ENCODE measurements at places on chromosomes 6 and 20.

- DNase-seq: no peak
Observed at GRCh38 chr20:54228841-54229240, 21.0 kb downstream of the PFDN4 start.

GRCh38 chr6:66232890-66233289 lies 525.9 kb upstream of the EYS start:
- DNase-seq: no peak

DNA sequence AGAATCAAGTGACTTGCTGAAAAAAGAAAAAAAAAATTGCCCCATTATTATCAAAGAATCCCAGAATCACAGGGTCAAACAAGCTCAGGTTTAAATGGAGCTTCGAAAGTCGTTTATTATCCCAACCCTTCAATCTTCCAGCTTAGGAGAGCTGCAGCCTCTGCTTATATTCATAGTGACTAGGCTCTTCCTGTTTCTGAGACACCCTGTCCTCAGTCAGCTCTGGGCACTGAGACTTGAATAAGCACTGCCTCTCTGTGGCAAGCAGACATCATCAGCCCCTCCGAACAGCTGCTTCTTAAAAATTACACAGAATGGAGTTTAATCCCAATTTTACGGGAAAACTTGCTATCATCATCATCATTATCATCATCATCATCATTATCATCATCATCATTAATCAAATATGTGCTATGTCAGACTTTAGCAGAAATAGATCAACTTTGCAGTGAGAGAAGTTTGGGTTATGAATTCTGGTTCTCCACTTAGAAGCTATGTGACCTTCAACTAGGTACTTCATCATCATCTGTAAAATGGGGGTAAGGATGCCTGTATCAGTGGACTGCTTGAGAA lies 614.0 kb upstream of the SYNCRIP start:
- no peak for DNase-seq

GRCh38 chr6:27049863-27050781 lies 197.4 kb upstream of the PRSS16 start:
- DNase-seq: no peak

DNA sequence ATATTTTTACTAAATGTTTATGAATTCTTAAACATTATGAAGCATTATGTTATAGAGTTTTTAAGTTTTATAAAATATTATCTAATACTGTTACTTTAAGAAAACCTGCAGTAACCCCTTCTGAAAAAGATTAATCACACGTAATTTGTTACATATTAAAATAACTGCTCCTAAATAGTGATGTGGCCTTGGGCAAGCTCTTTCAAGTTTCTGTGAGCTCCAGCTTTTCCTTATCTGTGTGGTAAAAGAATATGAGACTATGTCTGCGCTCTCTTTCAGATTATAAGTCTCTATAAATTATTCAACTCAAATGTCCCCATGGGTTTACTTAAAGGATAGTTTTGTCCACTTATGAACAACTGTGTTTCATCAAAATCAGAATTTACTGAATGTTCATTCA lies 31.9 kb downstream of the HLA-DMB start:
- DNase-seq: no peak

DNA sequence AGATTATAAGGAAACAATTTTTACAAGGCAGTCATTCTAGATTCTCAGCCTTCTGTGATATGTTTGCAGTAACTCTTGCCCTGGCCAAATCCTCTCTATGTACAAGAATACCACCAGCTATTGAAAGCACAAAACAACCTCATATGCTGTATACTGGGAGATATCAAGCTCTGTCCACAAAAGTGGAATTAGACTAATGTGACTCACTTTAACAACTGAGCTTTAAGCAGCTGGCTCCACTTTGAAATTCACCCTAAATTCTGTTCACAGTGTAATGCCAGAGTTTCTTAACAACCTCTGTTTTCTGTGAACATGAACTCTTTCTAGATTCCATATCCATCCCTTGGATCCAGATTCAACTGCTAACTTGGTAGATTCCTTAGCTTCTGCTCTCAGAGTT lies 47.6 kb downstream of the CHD6 start:
- DNase-seq: no peak

- DNase-seq: no peak
Observed at GRCh38 chr6:28558629-28559028, 32.9 kb downstream of the GPX5 start.

GRCh38 chr6:126665551-126665950 lies 325.6 kb downstream of the CENPW start:
- no peak for DNase-seq

DNA sequence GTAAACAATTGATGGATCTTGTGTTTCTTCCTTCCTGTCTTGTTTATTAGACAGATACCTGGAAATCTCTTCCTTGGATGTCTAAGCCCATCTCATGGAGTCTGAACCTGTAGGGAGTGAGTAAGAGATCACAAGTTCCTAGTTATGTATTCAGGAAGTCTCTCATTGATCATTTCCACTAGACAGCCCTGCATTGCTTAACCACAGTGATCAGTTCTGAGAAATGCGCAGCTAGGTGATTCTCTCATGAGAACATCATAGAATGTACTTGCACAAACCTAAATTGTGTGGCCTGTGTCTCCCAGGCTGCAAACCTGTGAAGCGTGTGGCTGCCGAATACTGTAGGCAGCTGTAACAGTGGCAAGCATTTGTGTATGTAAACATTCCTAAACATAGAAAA lies 39.1 kb downstream of the FAM120B start:
- DNase-seq: no peak

DNA sequence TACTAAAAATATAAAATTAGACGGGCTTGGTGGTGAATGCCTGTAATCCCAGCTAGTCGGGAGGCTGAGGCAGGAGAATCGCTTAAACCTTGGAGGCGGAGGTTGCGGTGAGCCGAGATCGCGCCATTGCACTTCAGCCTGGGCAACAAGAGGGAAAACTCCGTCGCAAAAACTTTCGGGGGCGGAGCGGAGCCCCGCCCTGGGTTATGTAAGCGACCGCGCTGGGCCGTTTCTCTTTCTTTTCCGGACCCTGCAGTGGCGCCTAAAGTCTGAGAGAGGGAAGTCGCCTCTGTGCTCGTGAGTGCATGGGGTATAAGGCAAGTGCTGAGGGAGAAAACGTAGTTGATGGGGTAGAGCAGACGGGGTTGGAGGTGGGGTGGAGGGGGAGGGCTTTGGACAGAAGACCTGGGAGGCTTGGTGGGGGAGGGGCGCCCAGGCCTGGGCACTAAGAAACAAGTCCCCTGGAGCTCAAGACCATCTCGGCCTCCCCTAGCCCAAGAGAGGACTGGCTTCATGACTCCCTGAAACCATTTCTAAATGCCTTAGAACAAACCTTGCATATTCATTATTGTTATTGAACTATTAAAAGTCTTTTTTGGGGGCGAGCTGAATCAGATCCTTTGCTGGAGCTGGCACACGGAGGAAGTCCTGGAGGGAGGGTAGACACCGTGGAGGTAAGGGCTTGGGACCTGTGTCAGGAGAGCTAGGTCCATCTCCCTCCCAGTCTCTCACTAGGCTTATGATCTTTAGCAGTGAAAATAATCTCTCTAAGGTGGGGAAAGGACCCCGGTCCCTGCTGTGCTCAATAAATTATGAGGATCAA lies 2.7 kb upstream of the MICA start:
- DNase-seq: peak; percentile 50

GRCh38 chr20:61534346-61534745 lies 282.3 kb downstream of the CDH4 start:
- DNase-seq: no peak

DNA sequence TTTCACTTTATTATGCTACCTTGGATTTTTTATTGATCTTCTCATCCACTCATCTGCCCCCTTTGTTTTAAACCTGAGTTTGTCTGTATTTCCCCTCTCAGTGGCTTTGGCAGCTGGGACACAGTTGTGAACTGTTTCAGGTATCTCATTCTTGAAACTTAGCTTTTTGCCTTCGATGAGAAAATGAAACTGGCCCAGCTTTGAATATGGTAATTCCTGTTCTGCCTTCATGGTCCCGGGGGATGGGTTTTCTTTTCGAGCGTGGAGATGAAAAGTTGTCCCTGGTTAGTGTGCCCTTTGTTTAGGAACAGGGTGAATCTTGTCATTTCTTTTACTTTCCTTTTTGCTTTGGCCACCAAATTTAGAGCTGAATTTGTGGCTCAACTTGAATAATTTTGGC lies 25.6 kb downstream of the DHX35 start:
- no peak for DNase-seq

- DNase-seq: no peak
Observed at GRCh38 chr6:166802401-166802800, 153.9 kb downstream of the RNASET2 start.

DNA sequence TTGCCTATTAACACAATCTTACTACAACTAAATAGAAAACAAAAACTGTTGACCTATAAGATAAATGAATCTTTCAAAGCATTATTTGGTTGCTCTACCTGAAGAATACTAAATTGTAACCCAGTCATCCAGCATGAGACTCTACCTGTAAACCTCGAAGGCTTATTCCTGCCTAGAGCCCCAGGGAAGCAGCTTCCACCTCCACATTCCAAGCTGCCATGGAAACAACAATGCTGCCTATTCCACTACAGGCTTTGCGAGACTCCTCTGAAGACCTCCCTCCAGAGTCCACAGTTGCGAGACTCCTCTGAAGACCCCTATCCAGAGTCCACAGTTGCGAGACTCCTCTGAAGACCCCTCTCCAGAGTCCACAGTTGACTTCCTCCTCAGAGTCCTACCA lies 15.7 kb downstream of the GMDS start:
- DNase-seq: no peak

DNA sequence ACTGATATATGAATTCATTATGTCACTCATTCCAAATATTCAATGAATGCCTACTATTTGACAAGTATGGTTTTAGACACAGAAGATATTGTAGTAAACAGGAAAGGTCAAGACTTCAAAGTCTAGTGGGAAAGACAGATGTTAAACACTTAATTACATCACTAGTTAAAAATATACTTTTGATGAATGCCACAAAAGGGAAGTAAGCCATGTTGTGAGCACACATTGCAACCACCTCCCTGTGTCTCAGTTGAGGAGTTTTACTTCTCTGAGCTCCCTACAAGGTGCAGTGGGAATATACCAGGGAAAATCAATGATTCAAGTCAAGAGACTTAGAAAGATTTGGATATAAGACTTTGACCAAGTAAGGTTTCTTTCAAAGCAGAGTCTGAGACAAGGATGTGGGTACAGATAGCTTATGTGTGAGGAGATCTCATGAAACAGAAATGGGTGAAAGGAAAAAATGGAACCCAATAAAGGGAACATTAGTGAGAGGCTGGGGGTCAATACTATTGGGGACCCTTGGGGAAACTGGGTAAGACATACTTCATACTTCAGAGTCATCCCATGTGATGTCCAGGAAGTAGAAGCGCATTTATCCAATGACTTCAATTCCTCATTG lies 503.7 kb downstream of the KIF16B start:
- DNase-seq: no peak

DNA sequence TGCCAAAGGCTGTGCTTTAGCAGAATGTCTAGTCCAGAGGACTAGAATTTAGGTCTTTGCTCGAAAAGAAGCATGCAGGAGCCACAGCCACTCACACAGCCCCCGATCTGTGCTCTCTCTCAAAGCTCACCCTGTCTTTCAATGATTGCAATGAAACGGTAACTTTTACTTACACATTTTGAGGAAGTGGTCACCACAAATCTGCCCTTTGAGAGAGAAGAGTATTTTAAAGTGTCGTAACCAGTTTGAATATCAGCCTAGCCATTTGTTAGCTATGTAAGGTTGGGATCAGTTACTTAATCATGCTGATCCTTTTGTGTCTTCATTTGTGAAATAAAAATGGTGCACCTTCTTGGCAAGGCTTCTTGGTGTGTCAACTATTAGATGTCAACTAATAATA lies 209.0 kb downstream of the TFAP2A start:
- no peak for DNase-seq
